Hematopoietic multipotent progenitor cell treated with erythropoietin and hydrocortisone succinate and interleukin-3 and kit ligand, for 8 days (in vitro differentiated cells): ENCODE measurements at places on chromosomes 16 and 17.

GRCh38 chr17:38673707-38674013 is 1.1 kb downstream of the EPOP start:
- no peak for DNase-seq

- peak; percentile 57 for DNase-seq
These were observed 7.3 kb downstream of the ARHGAP27 start for GRCh38 chr17:45425125-45425983.

DNA sequence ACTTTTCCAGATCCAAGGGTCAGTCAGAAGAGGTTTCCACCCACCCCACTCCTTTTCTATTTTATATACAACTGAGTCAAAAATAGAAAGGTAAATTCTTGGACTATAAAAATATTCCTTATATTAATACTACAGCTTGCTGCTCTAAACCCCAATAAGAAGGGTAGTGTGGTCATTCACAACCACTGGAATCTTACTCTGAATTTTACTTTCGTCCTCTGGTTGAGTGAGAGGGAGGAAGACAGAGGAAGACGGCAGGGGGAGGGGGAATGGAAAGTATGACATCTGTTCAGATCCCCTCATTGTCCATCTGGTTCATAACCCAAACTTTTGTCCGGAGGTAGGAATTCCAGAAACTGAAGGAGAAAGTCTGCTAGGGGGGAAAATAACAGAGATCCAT is 67.2 kb downstream of the MAF start:
- no peak for DNase-seq

GRCh38 chr17:81871387-81872230 is 472 bp upstream of the ARHGDIA start:
- peak; percentile 87 for DNase-seq

DNA sequence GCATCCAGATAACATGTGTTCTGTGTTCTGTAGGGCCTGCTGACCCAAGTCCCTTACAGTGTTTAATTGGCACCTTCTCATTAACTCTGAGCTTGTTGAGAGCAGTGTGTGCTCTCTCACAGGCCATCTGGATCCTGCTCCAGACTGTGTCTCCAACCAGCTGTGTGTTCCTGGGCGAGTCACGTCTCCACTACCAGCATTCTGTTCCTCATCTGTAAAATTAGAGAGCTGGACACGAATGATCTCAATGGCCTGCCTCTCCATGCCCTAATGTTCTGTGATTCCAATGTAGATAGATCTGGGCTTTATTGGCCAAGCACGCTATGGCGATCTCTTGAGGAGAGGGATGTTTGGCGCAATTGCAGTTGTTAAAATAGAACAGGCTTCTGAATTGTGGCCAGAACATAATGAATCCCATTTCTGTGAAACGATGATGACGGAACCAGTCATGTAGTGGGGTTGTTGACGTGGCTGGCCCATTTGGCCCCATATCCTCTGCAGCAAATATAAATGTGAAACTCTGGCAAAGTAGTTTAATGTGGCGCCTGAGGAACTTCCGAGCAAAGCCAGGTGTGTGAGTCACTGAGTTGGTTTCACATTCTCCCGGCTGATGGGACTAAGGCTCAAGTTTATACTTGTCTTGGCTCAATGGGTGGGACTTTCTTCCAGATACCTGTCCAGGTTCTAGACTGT is 22.2 kb downstream of the TBX4 start:
- no peak for DNase-seq

DNA sequence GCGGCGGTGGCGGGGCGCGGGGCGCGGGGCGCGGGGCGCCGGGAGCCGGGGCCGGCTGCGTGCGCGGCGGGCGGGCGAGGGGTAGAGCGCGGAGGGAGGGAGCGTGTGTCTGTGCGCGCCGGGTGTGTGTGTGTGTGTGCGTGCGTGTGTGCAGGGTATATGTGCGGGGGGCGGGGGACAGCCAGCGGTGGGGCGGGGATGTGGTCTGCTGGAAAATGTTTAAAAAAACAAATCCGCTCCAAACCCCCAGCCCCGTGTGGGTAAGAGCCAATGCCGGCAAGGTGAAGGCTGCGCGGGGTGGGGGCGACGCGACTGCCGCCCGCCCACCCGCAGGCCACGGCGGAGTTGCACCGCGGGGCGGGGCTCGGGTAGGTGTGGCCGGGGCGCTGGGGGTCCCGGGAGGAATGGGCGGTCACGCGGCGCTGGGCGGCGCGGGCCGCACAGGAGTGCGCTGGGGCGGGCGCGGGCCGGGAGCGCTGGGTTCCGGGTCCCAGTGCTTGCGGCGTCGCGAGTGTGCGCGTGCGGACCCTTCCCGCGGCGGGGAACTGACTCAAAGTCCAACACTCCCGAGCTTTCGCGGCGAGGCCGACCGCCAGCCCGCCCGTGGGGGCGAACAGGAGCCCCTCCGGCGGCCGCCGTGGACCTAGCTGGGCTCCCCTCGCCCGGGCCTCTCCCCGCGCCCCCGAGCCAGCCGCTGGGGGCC is at the start of gene CYGB:
CYGB (minus strand) TSS at position 132 of the 703 bp plus-strand sequence. CDS start 167 bp downstream, outside the sequence.
- DNase-seq, result no peak

DNA sequence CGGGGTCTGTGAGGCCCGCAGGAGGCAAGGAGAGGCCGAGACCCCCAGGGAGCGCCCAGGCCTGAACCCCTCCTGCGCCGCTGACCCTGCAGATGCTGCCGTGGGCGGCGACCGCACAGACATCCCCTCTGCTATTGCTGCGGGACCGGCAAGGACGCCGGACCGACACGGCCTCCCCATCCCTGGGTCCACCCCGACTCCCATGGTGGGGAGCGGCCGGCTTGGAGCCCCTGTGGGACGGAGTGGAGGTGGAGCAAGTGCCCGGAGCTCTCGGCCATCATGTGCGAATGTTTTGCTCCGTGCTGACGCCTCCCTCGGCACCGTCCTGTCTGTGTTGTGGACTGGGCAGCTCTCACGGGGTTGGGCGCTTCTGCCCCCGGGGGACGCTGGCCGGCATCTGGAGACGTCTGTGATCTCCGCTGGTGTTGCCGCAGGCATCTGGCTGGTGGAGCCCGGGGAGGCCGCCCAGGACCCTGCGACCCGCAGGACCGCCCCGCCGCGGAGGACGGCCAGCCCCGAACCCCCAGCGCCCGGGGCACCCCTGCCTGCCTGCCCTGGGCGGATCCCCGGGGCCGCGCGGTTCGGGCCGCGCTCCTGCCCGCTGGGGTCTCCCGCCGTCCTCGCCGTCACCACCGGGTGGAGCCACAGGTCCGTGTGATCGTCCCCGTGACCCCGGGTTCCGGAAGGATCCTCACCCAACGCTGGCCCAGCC is 12.8 kb upstream of the GNG13 start:
- DNase-seq, result peak; percentile 30

DNA sequence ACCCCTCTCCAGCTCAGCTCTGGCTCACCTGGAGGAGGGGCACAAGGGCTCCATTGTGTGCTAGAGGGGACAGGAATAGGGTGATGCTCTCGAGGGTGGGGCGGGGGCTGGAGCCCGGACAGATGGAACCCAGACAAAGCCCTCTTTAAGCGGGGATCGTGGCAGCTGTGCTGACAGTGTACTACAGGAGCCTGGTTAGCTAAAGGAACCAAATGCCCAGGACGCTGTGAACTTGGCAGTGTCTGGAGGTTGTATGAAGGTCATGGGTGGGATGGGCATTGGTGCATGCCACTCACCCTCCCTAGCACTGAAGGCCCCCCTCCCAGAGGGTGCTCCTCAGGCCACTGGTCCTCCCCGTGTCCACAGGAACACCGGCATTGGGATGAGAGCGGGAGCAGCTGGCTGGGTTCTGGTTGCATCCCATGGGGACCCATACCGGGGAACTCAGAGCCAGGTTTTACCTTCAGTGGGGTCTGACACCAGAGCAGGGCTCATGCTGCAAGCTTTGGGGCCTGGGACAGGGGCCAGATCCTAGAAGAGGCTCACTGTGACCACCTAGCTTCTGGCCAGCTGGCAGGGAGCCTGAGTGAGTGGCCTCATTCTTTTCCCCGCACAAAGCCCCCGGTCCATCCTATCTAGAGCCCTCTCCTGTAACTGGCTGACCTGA is 11.9 kb downstream of the KIF19 start:
- DNase-seq, result no peak

DNA sequence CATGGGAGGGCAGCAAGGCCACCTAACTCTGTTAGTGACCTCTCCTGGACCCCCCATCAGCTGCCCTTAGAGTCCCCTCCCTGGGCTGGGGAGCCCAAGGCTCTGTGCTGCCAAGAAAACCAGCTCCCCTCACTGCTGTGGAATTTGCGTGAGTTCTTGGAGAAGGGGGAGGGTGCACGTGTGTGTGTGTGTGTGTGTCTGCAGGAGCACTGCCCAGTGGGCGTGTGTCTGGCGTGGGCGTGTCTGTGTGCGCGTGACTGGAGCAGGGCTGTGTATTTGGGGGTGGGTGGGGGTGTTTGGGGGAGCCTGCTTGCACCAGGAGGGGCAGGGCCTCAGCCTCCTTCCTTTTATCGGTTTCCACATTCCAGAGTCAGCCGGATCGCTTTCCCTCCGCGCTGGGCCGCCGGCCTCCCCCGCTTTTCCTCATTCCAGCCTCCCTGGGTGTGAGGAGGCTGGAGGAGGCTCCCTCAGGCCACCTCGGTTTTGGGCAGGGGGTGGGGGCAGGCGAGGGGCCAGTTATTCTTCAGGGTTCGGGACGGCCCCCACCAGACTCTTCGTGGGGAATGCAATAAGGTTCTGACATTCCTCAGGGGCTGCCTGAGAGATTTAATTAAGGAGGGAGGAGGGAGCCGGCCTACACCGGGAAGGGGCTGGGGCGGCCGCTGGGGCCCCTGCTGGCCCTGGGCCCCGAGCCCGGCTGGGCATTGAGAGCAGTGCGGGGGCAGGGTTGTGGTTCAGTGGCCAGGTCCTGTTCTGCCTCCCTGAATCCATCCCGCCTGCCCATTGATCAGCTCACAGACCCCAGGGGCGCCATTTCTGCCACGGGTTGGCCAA is 2.5 kb downstream of the VASN start:
- peak; percentile 43 for DNase-seq

DNA sequence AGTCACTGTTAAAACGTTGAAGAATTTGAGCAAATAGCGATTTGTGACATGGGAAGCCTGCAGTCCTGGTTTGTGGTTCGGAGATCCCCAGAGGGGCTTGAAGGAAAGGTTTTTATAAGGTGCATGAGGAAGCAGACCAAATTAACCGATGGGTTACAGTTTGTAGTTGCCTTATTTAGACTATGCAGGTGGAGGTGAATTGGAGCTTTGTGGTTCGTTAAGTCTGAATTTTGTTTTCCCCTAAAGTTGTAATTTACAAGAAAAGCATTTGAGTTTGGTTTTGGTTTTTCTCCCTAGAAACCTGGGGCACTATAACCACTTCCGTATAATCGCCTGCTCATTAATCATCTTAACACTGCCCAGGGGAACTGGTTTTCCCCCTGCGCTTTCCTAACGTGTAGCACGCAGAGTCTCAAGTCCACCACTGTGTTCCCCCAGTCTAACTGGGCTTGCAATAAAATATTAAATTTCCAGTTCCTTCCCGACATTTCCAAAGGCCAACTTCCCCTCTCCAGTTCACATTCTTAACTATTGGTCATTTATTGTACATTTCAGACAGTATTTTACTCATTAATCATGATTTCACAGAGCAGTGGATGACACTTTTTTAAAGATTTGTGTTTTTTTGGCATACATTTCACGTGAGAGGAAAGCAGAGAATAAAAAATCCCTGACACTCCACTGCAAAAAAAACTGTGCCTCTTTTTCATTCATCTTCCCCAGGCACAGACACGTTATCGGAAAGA is 932 bp downstream of the ZNF267 start:
- DNase-seq, result peak; percentile 59

DNA sequence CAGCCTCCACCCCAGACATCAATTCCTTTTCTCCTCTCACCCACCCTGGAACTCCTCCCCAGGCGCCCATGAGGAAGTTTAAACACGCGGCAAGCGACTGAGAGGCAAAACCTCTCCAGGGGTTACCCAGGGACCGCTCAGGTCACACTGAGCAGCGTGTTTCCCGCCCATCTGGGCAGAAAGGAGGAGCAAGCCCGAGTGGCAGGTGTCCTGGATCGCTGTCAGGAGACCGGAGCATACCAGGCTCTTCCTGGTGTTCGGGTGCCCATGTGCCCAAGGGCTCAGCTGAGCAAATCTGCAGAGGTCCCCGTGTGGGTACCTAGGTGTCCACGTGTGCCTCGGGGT is 491 bp downstream of the SLC25A19 start:
- peak; percentile 73 for DNase-seq

GRCh38 chr17:35046740-35047283 is 16.7 kb downstream of the RFFL start:
- DNase-seq, result no peak

DNA sequence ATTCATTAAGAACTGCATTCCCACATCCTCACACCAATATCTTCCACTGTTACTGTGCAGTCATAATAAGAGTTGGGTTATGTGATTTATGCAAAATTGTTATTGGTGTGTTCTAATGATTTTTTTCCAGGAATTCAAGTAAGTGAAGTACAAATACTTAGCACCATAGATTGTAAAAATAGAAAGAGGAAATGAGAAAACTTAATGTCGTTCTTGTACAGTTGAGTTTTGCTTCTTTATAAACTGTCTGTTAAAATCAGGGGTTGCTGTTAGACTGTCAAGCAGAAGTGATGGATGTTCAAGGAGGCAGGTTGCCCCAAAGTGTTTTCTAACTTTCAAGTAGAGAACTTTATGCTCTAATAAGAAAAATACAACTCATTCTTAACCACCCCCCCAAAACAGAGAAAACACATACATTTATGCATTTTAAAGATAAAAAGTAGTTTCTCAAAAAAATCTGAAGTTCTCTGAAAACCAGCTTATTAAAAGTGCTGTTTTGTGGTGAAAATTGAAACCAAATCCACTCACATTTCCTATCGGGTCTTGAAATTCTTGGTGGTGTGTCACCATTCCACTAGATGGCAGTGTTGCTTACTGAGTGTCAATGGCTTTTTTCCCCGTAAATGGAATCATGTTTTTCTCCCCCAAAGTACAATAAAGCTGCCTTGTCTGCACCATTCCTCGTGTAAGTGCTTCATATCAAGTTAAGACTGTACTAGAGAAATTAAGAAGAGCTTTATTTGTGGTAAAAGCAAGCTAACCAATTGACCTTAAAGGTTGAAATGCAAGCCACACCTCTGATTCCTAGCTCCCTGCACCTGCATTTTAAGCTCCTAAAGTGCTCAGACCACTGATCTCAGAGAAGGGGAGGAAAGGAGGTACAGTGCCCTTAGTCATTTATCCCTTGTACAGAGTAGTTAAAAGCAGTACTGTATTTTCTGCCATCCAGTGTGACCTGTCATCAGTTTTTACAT is 4.7 kb upstream of the IGSF6 start:
- peak; percentile 78 for DNase-seq

GRCh38 chr16:397736-398332 is 835 bp downstream of the NME4 start:
- peak; percentile 77 for DNase-seq

GRCh38 chr17:2090804-2091534 is 36.1 kb downstream of the HIC1 start:
- no peak for DNase-seq

- no peak for DNase-seq
These were observed 1.6 kb upstream of the SOCS7 start for GRCh38 chr17:38350035-38350434.
